ENCODE measurements at places on chromosomes 12 and 14.
A peak's percentile ranks its signal among the peaks of the same experiment; 100 is the strongest.

GRCh38 chr14:97107080-97107479, 309.9 kb downstream of the VRK1 start:
- no peak for DNase-seq

DNA sequence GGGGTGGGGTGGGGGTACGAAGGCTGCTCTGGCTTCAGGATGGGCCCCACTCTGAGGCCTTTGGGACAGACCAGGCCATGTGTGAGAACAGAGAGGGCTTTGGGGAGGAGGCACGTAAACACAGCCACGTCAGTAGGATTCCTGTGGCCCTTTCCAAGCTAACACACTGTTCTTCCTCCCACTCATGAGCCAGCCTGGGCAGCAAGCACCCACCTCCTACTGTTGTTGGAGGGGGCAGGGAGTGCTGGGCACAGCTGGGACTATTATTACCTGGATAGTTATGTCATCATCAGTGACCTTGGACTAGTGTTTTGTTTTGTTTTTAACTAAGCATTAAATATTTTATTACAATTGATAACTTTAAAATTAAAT, 5.3 kb downstream of the CHGA start:
- DNase-seq, result no peak

GRCh38 chr14:96252323-96252998, 3.5 kb upstream of the BDKRB1 start:
- no peak for DNase-seq

GRCh38 chr12:104201238-104202001, 14.2 kb upstream of the TXNRD1 start:
- peak; percentile 39 for DNase-seq

- DNase-seq, result no peak
Observed at GRCh38 chr14:92578511-92578910, 64.9 kb downstream of the RIN3 start.

DNA sequence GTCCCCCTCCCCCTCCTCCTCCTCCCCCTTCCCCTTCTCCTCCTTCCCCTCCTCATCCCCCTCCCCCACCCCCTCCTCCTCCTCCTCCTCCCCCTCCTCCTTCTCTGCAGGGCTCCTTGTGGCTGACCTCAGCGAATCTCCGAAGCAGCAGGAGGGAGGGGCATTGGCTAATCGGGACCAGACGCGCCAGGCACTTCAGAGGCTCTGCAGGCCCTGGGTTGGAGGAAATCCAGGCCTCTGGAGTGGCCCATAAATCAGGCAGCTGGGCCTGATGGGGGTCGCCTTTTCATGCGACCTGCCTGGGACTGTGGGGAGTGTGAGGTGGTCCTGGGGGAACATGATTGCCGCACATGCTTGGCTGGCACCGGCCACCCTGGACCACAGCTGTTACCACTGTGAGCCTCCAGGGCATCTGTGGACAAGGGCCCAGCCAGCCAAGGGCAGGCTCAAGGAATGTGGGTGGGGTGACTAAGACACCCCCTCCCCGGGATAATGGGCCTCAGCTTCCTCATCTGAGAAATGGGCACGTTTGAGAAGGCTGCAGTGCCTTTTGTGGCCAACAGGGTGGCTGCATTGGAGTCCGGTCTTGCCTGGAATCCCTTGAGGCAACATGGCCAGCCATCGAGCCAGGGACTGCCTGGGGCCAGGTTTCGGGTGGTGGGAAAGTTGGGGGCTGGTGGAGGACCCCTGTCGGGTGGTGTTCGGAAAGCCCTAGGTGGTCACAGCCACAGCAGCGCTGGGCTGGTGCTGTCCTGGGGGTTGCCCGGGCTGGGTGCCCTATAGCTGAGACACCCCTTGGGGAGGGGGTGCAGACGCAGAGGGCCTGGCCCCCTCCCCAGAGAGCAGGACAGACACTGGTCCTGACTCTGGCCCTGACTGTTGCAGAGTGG, 12.0 kb downstream of the KIF26A start:
- DNase-seq, result no peak

DNA sequence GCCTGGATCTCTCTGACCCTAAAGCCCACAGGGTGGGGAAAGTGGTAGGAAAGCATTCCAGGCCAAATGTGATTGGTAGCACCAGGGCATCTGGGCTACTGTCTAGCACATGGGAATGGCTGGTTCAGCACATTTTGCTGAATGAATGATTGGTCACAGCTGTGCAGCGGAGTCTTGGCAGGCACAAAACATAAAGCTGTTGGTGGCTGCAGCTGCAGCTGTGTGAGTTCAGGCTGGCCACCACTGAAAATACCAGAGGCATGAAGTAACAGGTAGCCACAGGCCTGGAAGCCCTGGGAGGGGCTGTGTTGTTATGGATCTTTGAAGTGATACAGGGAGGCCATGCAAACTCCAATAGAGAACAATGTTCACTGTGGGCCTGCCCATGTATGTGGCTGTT, 72.7 kb downstream of the MYRFL start:
- DNase-seq, result no peak

DNA sequence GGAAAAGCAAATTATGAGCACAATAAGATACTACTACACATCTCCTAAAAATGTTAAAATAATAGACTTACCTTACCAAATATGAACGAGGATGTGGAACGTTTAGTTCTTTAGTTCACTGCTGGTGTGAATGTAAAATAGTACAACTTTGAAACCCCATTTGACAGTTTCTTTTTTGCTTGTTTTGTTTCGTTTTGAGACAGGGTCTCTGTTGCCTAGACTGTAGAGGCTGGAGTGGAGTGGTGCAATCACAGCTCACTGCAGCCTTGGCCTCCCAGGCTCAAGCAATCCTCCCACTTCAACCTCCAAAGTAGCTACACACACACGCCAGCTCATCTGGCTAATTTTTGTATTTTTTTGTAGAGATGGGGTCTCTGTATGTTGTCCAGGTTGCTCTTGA, 136.4 kb upstream of the FAR2 start:
- no peak for DNase-seq

- no peak for DNase-seq
Observed at GRCh38 chr12:65918021-65918420, 93.7 kb downstream of the HMGA2 start.

DNA sequence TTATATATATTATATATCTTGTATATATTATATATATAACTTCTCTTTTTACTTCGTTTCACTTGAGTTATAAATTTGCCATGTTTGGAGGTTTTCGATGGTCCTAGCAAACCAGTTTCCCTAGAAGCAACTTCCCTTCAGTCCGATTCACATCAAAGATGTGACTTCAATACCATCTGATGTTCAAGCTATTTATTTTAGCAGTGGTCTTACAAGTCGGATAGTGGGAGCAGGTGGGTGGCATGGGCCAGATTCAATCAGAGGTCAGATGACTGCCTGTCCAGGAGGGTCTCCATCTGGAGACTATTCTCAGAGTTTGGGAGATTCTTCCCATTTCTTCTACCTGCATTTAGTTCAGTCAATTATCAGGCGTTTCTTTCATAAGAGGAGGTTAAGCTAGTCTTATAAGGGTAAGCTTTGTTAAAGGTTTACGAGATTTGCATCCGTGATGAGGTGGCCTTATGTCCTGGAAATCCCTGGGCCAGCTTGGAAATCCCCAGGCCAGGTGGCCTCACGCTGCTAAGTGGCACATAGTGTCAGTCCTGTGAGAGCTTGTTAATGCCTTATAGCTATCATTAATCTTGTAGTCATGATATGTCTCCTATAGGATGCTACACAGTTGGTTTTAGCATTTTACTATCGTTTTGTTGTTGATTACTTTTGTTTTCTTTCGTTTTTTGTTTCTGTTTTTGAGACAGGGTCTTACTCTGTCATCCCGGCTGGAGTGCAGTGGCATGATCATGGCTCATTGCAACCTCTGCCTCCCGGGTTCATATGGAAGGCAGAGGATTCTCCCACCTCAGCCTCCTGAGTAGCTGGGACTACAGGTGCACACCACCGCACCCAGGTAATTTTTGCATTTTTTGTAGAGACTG, 145.8 kb downstream of the BICD1 start:
- DNase-seq, result no peak

- no peak for DNase-seq
Observed at GRCh38 chr14:64725879-64726584, 21.8 kb downstream of the PLEKHG3 start.

- no peak for DNase-seq
Observed at GRCh38 chr14:59274991-59275391, 86.5 kb downstream of the DAAM1 start.

GRCh38 chr12:92717202-92717601, 14.4 kb downstream of the PLEKHG7 start:
- DNase-seq, result no peak

DNA sequence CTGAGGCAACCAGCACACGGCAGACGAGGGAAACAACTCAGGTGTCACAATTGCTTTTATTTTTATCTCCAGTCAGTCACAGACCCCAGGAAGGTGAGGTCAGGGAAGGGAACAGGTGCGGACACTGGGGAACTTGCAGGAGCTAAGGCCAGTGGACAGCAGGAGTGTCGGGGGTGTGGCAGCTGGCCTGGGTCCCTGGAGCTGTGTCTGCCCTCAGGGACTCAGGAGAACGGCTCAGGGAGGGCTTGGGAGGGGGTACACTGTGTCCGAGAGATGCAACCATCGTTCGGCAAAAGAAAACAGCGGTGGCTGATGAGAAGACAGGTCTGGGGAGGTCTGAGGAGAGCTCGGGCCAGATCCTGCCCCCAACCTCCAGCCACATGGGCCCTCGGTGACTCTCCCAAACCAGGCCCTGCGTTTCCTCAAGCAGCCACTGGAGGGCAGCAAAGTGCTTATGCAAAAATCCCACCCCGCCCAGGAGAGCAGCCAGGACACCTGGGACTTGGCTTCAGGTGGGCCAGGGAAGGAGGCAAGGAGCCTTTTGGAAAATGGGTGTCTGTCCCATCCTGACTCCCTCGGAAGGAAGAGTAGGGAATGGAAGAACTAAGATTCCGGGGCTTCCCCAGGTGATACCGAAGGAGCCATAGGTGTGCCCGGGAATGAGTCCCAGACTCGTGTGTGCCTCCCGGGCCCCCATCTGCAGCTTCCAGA, 24.1 kb upstream of the BCDIN3D start:
- peak; percentile 79 for DNase-seq
